ENCODE measurements at places on chromosomes 6 and 20.

DNA sequence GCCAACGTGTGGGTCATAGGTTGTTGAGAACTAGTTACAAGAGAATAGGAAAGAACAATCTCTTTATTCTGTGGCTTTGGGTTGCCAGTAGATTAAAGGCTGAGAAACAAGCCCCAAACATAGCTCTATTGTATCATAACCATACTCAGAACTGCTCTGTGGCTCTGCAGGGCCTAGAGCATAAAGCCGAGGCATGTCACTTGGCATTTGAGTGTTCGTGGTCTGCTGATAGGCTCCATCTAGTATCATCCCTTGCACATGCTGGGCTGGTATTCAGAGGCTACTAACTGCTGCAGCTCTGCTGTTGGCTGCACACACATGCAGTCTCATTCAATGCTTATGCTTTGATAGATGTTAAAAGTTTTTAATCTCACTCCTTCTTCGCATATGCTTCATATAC lies 157.9 kb downstream of the OGFRL1 start:
- DNase-seq, result no peak

DNA sequence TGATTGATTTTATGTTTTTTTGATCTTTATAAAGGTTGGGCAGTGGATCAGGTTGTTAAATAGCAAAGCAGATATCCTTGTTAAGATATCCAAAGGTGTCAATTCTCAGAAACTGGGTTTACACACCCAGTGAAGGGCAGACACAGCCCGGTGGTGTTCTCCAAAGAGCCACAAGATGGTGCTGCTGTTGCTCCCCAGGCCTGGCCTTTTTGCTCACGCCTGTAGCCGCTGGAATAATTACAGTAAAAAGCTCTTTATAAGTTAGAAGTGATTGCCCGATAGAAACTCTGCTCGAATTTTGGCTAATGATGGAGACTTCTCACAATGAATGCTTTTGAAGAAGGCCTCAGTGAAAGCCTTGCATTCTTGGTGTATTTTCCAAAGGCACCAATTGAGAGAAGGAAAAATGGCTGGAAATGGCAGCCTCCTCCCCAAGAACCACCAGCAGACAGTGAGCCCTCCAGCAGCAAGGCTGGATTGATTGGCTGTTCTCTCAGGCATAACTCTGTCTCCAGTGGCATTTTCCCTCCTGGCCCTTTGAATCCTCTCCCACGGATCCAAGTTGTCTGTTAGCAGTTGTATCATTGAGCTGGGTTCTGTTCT lies 120.5 kb upstream of the CHD6 start:
- no peak for DNase-seq

- no peak for DNase-seq
Observed at GRCh38 chr6:32840604-32841246, 2.2 kb upstream of the TAP2 start.

DNA sequence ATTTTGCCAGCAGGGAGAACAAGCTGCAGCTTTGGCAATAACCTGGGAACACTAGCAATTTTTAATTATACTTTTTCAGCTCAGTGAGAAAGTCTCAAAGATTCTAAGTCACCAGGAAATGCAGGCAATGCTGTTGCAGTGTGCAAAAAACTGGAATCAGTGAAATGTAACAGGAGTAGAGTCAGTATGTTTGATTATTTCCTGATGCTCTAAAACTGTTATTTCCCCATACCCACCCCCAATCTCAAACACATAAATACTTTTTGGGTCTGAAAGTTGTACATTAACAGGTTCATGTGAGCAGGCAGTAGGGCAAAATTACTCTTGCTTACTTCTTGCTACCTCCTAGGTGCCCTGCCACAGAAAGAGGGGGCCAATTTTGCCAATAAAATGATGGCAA lies 65.4 kb upstream of the BEND6 start:
- DNase-seq, result no peak

GRCh38 chr6:30914854-30915590 lies 984 bp downstream of the VARS2 start:
- no peak for DNase-seq

DNA sequence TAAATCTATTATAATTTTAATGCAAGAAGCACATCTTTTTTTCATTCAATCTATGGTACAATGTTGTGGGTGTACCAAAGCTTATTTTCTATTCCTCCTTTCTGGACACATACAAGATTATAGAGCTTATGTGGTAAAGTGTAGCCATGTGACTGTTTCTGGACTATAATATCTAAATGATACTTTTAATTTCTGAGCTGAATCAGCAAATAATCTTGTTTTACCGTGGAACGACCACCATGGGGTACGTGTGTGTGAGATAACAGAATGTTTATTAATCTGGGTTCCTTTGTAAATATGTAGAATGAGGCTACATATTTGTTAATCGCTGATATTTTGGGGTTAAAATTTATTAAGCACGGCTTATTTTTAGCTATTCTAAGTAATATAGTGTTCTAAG lies 111.5 kb upstream of the EYS start:
- no peak for DNase-seq

DNA sequence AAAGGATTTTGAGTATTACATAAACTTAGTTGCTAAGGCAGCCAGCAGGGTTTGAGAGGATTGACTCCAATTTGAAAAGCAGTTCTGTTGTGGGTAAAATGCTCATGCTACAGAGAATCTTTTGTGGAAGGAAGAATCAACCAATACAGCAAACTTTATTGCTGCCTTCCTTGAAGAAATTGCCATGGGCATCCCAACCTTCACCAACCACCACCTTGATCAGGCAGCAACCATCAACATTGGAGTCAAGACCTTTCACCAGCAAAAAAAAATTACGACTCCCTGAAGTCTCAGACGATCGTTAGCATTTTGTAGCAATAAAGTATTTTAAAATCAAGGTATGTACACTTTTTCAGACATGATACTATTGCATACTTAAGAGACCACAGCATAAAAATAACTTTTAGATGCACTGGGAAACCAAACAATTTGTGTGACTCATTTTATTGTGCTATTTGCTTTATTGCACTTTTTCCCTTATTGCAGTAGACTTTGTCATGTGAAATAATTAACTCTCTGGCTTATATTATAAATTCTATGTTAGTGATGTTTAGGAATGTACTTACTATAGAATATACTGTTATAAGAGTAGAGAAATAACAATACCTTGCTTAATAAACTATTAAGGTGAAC lies 390.8 kb downstream of the CDKAL1 start:
- DNase-seq, result no peak

GRCh38 chr20:38369389-38369788 lies 23.1 kb downstream of the LBP start:
- no peak for DNase-seq

DNA sequence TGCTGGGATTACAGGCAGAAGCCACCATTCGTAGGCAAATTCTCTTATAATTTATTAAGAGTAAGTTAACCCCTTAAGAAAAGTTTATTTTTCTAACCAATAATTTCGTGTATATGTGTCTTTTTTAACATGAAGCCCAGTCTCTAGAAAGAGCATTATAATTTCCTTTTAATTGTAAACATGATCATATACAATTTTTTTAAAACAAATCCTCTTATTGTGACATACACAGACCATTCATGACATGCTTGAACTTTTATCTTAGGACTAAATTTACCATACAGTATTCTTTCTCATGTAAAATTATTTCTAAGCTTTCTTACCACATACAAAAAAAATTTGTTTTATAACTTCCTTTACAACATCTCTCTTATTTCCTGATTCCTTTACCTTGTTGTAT lies 6.7 kb downstream of the ACOT13 start:
- no peak for DNase-seq

- DNase-seq, result no peak
Observed at GRCh38 chr20:43534791-43535350, 24.0 kb upstream of the SGK2 start.

- no peak for DNase-seq
Observed at GRCh38 chr6:71512256-71512655, 223.6 kb downstream of the OGFRL1 start.

DNA sequence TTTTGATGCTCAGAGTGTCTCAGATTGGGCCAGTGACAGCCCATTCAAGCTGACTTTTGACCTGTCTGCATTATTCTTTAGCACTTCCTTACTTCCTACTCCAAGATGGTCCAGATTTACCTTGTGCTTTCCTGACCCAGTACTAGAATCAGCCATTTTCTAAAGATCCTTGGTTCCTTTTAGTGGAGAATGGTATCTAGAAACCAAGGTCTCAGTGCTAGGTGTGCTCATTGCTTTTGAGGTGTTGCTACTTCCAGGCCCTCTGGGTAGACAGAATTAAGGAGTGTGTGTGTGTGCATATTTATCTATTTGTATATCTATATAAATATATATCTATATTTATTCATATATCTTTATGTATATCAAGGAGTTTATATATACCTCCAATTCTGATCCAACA lies 67.3 kb upstream of the UTRN start:
- no peak for DNase-seq

GRCh38 chr6:110404607-110405006 lies 10.8 kb downstream of the DDO start:
- DNase-seq, result no peak

DNA sequence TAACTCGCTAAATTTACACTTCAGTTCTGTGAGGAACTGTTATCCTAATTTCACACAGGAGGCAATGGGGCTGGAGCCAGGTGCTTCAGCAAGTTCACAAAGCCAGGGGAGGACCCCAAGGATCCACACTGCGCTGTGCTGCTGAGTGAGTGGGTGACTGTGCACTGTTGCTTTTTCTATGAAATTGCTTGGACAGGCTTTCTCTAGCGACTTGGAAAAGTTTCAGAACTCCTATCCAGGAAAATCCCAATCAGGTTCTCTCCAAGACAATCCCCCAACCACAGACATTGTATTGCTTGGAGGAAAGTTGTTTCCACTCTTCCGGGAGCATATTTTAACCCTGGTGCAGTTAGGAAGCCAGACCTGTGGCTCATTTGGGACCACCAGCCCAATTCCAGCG lies 175.9 kb upstream of the CST7 start:
- DNase-seq, result no peak

GRCh38 chr20:45965169-45966002 lies 6.6 kb downstream of the ZNF335 start:
- DNase-seq, result no peak

GRCh38 chr6:13689511-13690256 lies 22.0 kb downstream of the RANBP9 start:
- DNase-seq, result no peak

DNA sequence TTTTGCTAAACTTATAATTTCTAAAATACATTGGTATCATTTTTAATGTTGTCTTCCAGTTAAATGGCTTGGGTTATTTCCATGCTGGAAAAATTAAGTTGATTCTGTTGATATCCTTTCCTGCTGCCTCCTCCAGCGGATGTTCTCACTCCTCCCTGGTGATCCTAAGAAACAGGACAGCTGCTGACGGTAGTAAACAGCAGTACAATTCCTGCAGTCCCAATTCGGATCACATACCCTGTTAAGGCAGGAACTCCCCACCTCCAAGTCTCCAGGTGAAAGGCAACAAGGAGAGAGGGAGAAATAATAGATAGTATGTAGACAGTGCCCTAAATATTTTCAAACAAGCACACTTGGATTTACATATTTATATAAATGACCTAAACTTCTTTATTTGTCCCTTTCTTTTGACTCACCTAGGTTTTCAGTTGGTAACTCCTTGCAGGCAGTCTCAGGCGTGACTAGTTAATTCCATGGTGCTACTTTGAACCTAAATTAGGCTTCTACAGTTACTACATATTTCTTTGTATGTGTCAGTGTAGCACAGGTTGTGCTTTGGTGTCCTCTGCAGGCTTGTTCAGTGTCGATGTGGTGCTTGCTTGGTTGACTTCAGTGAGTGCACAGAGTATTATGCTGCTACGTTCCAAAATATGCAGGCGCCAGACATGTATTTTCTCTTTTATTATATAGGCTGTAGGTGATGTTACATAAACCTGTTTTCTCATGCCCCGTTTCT lies 126.0 kb downstream of the ADGRB3 start:
- no peak for DNase-seq

DNA sequence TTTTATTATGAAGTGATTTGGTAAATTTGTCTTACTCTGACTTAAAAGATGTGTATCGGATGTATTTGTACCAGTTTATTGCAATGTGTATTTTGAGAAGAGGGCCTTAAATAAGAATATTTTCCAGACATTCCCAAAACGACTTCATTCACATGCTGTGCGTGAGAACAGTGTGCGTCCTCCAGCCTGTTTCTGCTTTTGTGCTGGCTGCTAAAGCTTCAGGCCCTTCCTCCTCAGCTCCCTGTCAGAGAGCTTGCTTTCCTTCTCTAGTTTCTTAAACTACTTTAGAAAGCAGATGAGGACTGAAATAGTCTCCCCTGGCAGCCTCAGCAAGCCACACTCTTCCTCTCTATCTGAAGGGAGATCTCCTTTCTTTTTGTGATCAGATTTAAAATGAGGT lies 157.8 kb downstream of the SAMD5 start:
- no peak for DNase-seq

DNA sequence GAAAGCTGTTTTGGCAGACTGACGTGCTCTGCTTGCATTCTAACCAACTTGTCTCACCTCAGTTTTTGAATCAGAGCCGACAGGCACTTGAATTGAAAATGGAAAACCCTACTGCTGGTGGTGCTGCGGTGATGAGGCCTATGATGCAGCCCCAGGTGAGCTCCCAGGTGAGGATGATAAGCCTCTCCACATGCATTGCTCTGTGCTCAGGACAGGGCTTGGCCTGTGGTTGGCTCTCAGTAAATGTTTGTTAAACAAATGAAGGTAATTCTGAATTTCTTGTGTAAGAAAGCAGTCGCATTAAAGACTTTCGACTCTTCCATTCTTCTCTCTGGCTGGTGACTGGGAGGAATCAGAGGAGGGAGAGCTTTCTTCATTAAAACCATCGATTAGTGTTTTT lies 136.3 kb downstream of the SULF2 start:
- no peak for DNase-seq

- no peak for DNase-seq
Observed at GRCh38 chr6:119162134-119162775, 83.8 kb upstream of the FAM184A start.

GRCh38 chr20:23653400-23653938 lies 15.7 kb upstream of the CST3 start:
- DNase-seq, result no peak

DNA sequence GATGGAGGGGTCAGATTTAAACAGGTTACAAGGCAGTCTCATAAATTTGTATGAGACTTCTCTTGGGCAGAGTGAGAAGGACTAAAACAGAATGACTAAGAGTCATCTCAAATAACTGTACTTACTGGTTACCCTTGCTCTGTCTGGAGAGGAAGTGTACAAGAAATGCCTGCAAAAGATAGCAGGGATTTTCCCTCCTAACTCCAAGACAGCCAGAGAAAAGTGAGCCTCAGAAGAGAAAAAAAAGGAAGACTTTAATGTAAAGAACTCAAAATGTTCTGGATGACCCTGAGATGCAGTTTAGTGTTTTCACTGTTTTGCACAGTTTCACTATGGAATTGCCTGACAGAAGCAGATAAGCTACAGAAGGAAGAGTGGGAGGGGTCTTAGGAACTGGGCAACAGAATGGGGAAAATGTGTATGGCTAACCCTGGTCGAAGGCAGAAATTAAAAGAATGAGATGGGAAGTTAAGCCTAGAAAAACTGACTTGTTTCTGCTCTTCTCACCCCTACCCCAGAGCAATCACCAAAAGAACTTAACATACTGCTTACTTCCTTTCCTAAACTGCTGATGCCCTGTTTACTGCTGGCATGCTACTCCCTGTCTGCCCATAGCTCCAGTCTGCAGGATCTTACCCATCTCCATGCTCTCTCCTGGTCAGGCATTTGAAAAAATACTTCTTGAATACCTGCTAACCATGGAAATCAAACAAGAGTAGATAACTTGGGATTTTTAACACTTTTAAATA lies 98.1 kb upstream of the MARCKS start:
- no peak for DNase-seq
